ENCODE measurements at places on chromosomes 2 and 18.

DNA sequence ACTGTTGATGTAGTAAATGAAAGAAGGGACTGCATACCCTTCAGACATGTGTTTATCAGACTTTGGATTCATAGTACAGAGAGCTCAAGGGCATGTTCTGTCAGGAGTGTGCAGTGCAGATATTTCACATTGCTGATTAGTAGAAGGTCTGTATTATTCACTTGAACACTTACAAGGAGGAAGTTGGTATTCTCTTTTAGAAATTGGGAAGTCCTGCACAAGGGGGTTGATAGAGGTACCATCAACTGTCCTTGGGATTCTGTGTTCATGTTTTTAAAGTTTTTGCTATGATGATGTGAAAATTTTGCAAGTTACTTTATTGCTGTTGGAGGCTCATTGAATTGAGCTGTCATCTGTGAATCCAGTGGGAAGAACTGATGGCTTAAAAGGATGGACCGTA, 6.7 kb downstream of the PSMD1 start:
- no peak for DNase-seq

- no peak for DNase-seq
These were observed 376.7 kb downstream of the TDRD15 start for GRCh38 chr2:21500401-21500945.

GRCh38 chr2:102271844-102272243, 39.5 kb upstream of the IL1RL1 start:
- DNase-seq: no peak

DNA sequence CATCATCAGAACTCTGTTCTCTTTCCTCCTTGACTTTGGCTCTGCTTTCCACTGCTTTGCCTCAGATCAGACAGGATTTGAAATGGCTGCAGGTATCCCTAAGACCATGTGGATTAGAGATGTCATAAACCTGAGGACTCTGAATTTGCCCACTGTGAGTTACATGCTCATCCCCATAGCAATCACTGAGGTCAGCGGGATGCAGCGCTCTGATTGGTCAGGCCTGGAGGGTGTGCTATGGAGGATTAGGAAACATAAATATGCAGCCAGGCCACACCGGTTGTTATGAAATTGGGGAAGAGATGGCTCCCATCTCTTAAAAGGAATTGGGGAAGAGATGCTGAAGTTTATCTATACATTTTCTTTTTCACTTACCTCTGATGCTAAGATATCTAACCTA, 73.7 kb upstream of the DNAJC10 start:
- DNase-seq: peak; percentile 11

- DNase-seq: no peak
These were observed 258.2 kb upstream of the SPOPL start for GRCh38 chr2:138243372-138243771.

- DNase-seq: peak; percentile 76
These were observed 14.1 kb upstream of the CHRNA1 start for GRCh38 chr2:174778085-174778981.

DNA sequence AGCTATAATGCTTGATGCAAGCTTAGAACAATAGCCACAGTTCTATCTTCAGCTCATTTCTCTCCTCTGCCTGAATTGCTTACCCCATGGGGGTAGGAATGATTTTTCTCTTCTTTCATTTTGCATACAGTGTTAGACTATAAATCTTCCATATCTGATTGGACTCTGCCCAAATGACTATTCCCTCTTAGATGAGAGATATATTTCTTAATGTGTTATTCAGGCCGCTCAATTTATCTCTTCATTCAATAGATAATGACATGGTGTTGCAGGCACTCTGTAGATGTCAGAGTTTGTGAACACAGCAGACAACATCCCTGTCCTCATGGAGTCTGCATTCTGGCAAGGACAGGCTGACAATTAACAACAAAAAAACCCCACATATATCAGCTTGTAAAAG, 443.7 kb upstream of the CELF4 start:
- DNase-seq: no peak

- DNase-seq: no peak
These were observed 58.2 kb downstream of the KLHL14 start for GRCh38 chr18:32714571-32715148.

GRCh38 chr2:96111257-96111640, 5.1 kb downstream of the ADRA2B start:
- DNase-seq: no peak

- DNase-seq: no peak
These were observed 252.6 kb downstream of the RND3 start for GRCh38 chr2:150234787-150235446.

DNA sequence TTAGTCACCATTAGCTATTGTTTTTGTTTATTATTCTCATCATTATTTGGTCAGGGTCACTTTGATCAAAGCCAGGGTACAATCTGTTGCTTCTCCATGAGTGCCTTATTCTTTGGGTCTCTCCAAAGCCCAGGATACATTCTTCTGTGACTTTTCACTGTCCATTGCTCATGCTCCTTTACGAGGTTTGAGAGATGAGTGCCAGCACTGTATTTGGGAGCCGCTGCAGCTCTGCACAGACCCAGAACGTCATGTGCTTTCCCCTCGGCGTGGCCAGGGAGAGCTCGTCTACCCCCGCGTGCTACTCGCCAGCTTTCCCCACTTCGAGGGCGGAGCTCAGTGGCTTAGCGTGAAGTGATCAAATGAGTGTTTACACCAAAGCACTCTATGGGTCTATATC, 123.7 kb downstream of the COL6A3 start:
- no peak for DNase-seq

GRCh38 chr2:36789181-36789804, 92.8 kb downstream of the VIT start:
- DNase-seq: no peak

DNA sequence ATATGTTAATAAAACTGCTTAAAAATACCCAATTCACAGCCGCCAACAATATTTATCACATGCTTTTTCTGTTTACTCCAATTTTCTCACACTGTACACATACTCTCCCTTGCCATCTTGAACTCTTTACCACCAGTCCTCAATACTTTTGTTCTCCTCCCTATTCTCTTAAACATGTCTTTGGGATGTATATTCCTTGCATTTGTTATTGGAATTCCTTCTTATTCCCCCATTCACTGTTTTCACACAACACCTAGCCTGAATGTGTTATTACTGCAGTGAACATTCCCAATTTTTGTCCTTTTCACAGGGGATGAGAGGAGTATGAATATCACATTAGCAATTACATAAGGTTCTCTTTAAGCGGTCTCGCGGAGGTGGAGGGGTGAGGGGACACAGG, 94.7 kb downstream of the USP34 start:
- no peak for DNase-seq

GRCh38 chr2:7272210-7272609, 355.0 kb downstream of the RNF144A start:
- no peak for DNase-seq

GRCh38 chr2:8125741-8126711, 555.8 kb upstream of the ID2 start:
- DNase-seq: no peak

DNA sequence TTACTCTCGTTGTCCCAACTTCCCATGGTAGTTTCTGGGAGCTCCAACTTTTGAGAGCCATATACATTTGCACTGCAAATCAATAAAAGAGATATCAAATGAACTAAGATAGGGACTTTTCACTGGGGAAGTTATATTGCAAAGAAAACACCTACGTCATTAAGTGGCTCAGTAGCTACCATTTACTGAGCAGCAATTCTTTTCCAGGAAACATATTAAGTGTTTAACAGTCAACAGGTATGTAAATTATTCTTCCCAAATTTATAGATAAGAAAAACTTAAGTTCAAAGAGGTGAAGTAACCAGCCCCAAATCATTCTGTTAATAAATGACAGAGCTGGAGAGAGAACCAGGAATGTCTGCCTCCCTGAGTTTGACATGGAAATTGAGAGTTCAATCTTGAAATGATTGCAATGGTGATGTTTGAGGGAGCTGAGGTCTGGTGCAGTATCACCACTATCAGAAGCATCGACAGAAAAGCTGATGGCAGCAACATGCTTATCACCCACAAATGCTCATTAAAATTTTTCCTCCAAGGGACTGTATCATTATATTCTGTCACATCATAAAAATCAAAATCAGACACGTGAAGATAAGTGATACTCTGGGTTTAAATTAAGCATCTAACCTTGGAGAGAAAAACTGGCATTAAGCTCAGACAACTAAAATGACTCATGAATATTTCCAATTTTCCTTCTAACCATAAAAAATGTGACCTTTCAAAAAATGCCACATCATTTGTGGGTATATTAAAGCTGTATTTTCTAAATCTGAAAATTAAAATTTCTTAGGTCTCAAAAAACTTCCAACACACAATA, 43.4 kb downstream of the GAREM1 start:
- DNase-seq: no peak

- DNase-seq: no peak
These were observed 44.9 kb downstream of the ZEB2 start for GRCh38 chr2:144475044-144475443.

GRCh38 chr2:234048049-234048448, 2.5 kb upstream of the SPP2 start:
- DNase-seq: no peak

Data from T-helper 2 cell treated with Interferon-gamma antibody and Interleukin-4, amounts not matched to agents 5 μg/mL and 100 μg/mL, for 36 hours (primary cell).